NCI-H345 (cell line): ENCODE measurements at places on chromosomes 6 and 20.

- no peak for DNase-seq
These were observed 24.3 kb upstream of the FKBP1C start for GRCh38 chr6:63186970-63187369.

DNA sequence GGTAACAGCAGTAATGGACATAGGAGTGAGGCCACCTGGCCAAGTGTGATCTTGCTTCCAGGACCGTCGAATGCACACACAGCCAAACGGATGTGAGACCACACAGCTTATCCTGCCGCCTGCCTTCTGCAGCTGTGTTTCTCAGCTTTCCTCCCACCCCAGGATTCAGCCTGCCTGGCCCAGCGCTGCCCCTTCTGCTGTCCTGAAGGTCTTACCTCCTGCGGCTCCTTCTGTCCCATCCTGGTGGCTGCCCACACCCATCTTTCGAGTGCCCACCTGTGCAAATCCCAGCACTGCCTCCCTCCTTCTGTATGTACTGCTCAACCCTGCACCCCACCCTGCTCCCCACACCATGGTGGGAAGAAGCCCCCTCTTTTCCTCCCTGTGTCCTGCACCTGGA is 49.4 kb upstream of the DACT2 start:
- no peak for DNase-seq

DNA sequence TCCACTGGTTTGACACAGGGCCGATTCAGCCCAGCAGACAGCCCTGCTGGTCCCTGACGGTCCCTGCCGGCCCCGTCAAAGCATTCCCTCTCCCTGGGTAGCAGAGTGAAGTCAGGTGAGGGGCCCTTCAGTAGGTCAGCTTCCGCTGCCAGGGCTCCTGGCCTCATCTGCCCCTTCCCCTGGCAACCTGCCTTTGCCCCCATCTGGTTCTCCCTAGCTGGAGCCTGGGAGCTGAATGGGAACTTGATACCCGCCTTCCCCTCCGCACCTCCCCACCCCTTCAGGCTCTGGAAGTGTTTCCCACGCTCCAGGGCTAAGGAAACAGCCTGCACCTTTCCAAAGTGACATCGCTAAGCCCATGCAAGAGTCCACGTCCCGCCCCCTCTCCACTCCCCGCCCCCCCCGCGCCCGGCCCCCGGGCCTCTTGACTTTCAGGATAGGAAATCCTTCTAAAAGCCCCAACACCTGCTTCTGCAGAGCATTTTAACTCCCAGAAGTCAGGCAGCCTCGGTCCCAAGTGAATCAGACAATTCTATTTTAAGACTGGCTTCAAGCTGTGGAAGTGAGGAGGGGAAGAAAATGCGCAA is 53.3 kb downstream of the ISM1 start:
- DNase-seq, result no peak

- DNase-seq, result no peak
These were observed 73.1 kb downstream of the MKKS start for GRCh38 chr20:10360878-10361277.

DNA sequence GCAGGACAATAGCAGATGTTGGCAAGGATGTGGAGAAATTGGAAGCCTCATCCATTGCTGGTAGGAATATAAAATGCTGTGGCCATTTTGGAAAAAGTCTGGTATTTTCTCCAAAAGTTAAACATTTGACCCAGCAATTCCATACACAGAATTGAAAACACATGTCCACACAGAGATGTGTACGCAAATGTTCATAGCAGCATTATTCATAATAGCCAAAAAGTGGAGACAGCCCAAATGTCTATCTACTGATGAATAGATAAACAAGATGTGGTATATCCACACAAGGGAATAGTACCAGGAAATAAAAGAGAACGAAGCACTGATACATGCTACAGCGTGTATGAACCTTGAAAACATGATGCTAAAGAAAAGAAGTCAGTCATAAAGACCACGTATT is 40.5 kb downstream of the CFAP61 start:
- no peak for DNase-seq

- peak; percentile 73 for DNase-seq
These were observed 277.9 kb upstream of the BMP2 start for GRCh38 chr20:6489361-6490171.

DNA sequence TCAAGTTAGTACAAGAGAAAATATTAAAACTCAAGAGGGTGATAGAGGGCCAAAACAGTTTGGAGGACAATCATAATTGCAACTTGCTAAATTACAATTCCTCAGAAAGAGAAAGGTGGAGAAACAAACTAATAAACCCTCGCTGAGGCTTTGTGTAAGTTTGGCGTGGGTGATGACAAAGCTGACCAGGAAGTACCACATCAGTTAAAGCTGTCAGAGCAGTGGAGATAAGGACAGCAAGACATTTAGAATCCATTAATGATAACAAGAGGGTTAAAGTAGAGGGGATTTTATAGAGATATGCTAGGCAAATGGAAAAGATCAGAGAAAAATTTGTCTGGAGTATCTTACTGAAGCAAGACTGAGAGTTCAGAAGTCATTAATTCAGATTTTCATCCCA is 334.4 kb downstream of the TFAP2B start:
- DNase-seq, result no peak

DNA sequence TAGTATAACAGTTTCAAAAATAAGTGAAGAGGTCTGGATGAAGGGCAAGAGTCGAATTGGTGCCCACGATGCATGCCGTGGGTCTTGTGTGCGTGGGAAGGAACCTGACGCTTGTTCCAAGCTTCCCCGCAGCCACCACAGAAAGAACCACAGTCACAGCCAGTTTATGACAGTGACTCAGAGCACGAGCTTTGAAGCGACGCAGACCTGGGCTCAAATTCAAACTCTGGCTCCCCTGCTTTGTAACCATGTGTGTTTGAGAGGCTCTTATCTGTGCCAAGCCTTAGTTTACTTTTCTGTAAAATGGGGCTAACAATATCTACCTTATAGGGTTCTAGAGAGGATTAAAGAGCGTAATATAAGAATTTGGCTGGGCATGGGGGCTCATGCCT is 65.5 kb downstream of the SYNJ2 start:
- no peak for DNase-seq

DNA sequence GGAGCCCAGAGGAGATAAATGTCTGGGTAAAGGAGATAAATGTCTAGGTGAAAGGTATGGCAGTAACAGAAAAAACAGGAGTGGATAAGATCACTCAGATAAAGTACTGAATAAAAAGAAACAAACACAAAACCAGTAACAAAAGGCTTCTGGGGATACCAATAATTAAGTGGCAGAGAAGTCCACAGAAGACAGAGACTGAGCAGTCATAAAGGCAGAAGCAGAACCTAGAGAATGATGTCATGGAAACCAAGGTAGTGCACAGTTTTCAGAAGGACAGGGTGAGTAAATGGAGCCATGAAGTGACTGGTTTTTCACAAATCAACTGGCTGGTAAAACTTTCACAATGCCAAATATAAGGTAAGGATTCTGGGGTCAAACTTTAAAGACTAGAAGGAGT is 80.9 kb upstream of the PLN start:
- DNase-seq, result no peak

DNA sequence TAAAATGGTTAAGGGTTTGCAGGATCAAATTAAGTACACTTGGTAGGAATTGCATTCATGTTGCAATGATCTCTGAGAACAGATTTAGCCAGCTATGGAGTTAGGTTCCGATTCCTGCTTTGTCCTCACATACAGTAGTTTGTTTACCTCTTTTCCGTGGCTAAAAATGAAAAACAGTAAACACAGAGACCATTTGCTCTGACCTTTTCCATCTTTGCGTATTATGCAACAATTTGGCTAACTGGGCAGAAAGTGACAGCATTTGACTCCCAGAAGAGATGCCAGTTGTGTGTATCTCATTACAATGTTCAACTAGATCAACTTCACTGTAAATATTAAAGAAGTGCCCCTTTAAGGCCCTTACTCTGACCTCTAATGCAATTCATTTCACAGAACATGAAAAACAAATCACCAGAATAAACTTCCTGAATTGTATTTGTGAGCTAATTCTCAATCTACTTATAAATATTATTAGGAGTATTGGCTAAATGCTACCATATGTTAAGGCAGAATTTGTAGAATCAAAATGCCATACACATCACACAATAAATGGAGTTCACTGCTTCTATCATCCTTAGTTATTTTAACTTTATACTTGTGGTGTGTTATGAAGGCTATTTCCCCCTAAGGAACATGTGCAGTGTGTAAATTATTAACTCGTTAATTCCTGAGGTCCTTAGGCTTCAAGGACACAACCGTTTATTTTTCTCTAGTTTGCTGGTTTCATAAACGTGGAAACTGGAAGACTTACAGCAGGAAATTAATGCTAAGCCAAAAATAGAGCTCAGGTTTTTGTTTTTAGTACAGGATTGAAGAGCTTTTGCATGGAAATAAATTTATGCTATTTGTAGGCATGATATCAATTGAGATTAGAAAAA is 380.7 kb upstream of the CITED2 start:
- no peak for DNase-seq

GRCh38 chr6:170292407-170293158 is 1.7 kb upstream of the DLL1 start:
- DNase-seq, result peak; percentile 67

- no peak for DNase-seq
These were observed 39.6 kb upstream of the PDE7B start for GRCh38 chr6:135811644-135812526.

DNA sequence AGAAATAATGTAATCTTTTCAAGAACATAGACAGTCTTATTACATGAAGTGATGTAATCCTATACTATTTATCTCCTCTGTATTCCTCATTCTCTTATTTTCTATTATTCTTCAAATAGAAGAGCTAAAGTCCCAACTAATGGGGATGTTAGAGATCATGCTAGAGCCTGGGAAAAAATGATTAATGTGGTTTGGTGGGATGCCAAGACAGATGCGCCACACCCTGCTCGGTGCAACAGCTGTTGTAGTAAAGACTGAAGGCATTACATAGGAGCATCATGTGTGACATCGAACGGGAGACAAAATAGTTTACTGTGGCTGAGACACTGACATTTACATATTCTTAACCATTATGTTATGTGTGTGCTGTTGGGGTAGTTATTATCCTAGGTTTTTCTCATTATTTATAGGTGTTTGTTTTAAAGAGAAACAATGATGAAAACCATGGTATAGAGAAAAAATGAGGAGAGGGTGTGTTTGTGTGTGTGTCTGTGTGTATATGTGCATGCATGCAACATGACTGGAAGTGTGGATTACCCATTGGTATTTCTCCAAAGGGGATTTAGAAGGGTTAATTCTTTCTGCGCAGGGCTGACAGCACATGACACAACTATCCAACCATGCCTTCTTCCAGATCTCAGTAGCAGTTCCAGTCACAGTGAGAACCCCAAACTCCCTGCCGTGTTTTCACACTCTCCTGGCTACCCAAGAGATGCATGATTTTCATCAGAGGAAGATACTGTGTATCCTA is 155.3 kb downstream of the EYA4 start:
- no peak for DNase-seq
